ENCODE measurements at places on chromosomes 6 and 20.
A peak's percentile ranks its signal among the peaks of the same experiment; 100 is the strongest.

DNA sequence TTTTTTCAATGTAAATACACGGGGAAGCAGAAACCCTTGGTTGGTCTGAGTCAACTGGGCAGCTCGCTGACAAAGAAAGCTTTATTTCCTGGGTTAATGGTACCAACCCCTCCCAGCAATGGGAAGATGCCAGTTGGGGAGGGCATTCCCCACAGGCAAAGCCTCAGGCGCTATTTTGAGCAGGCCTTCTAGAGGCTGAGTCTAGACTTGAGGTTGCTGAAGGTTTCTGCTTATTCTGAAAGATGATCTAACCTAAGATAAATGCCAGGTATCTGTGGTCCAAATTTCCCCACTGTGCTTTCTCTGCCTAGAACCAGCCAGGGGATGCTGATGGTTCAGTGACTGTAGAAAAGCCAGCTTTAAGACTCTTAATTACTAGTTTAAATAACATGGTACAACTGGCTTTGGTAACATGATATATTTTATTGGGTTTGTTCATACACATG is 172.5 kb upstream of the JARID2 start:
- H3K27ac ChIP-seq = no peak overlapping the region
- no peaks in the 10 kb centered on the region for H3K4me1 ChIP-seq
- no peak overlapping the region for H3K4me3 ChIP-seq
- DNase-seq = no peak

- DNase-seq = peak; percentile 88
- H3K27ac ChIP-seq = no peak overlapping the region
- no peaks in the 10 kb centered on the region for H3K27me3 ChIP-seq
- H3K36me3 ChIP-seq = no peaks in the 10 kb centered on the region
Measured at GRCh38 chr6:169070506-169071176, 183.0 kb downstream of the THBS2 start.

DNA sequence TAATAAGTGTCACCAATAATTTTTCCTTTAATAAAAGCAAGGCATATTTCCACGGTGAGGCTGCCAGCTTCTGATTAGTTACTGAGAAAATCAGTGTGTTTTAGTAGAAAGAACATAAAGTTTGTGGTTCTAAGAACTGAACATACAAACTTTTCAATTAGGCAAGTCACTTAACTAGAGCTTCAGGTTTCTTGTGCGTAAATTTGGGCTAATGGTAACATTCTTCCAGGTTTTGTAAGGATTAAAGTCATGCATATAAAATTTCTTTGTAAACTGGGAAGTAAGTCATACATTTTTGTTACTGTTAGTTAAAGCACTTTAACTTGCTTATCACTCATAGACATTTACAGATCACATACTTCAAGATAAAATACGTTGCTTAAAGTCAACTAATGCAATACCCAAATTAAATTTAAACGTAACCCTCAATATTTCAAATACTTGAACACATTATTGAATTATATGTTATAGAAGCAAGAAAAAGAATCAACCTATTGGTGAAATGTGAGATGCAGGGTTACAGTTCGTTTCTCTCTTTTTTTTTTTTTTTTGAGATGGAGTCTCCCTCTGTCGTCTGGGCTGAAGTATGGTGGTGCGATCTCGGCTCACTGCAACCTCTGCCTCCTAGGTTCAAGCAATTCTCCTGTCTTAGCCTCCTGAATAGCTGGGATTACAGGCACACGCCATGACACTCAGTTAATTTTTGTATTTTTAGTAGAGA is 327.3 kb upstream of the NOX3 start:
- no peaks in the 10 kb centered on the region for H3K36me3 ChIP-seq
- H3K27ac ChIP-seq = peak overlapping the region; percentile 85
- no peak for DNase-seq
- no peak overlapping the region for H3K4me3 ChIP-seq
- no peaks in the 10 kb centered on the region for H3K27me3 ChIP-seq

DNA sequence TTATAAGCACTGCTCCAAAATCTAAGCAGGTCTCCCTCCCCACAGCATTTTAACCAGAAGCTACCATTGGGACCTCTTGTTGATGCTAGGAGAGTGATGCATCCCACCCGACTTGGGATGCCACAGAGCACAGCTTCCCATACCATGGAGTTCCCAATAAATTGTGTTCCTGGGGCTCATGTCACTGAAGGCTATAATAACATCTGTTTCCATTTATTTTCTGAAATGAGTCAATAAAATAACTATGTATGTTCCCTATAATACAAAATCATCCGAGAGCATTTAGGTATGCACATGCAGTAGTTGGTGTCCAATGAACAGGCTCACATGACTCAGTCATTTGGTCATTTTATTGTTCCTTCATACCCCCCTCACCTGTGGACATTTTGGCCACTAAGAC is 204.2 kb downstream of the TBC1D7 start:
- H3K4me3 ChIP-seq = no peak overlapping the region
- H3K27me3 ChIP-seq = peaks cover 70% of the 10 kb centered on the region
- no peaks in the 10 kb centered on the region for H3K4me1 ChIP-seq
- no peaks in the 10 kb centered on the region for H3K36me3 ChIP-seq
- no peak for DNase-seq
- no peak overlapping the region for H3K27ac ChIP-seq

GRCh38 chr6:108675226-108676200 is 114.8 kb downstream of the FOXO3 start:
- peaks cover 53% of the 10 kb centered on the region for H3K4me1 ChIP-seq
- DNase-seq = no peak
- no peaks in the 10 kb centered on the region for H3K36me3 ChIP-seq
- H3K27ac ChIP-seq = no peak overlapping the region

- H3K27me3 ChIP-seq = no peaks in the 10 kb centered on the region
- H3K27ac ChIP-seq = no peak overlapping the region
- no peak overlapping the region for H3K4me3 ChIP-seq
- H3K4me1 ChIP-seq = peaks cover 2% of the 10 kb centered on the region
Measured at GRCh38 chr6:109015176-109015575, 79.5 kb downstream of the SESN1 start.

DNA sequence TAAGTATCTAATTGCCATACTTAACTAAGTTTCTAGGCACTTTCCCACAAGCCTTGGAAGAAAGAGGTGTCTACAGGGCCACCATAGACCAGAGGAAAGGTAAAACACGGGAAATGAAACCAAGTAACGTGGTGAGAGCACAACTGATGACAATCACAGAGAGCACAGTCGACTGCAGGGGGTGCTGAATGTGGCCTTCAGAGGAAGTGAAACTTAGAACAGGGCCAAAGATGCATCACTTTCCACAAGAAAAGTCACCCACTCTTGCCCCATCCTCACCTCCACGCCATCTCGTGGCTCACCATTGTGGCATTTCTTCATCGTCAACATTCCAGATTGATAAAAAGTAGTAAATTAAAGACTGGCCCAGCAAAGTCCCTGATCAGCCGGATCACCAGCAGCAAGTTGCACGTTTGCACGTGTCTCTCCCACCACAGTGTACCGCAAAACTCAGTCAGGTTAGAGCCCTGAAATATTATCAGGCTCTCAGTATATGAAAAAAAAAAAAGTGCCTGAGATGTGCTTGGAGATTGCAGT is 31.4 kb downstream of the HIVEP2 start:
- no peaks in the 10 kb centered on the region for H3K36me3 ChIP-seq
- H3K4me1 ChIP-seq = no peaks in the 10 kb centered on the region
- H3K27ac ChIP-seq = no peak overlapping the region

DNA sequence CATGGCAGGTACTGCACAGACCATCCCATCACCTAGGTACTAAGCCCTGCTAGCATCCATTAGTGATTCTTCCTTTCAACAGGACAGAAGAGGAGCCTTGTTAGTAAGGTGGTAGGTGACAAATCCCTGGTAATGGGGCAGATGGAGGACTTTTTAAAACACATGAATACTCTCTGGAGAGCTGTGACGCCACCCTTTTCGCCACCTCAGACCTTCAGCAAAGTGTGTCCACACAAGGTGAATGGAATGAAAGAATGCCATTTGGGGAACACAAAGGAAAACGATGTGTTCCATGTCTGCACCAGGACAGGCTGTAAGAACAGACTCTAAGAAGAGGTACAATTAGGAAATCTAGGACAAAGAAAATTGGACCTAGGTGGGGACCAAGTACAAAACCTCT is 110.5 kb upstream of the CARMIL1 start:
- H3K27me3 ChIP-seq = no peaks in the 10 kb centered on the region
- peaks cover 3% of the 10 kb centered on the region for H3K4me1 ChIP-seq
- H3K36me3 ChIP-seq = no peaks in the 10 kb centered on the region
- H3K27ac ChIP-seq = no peak overlapping the region
- no peak for DNase-seq

DNA sequence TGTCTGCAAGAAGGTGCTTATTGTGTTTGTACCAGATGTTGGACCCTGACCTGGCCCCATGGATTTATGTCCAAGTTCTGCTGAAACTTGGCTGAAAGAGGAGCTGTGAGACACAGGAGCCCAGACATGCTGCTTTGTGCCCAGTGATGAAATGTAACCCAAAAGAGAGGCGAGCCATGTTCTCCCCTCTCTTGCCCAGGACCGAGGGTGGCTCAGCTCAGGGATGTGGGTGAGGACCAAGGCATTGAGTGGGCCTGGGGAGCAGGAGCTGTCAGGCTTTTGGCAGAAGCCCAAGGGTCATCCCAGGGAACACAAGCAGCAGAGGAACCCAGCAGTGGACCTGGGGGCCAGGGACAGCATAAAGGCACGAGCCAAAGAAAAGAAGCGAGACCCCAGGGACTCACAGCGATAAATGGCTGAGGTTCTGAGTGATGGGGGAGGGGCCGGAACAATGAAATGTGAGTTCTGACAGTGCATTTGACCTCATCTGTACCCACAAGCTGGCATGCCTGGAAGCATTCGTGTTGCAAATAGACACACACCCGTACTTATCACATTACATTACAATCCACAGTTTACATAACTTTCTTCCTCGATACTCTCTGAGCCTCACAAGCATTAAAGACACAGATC is 363.4 kb upstream of the JARID2 start:
- no peak for DNase-seq
- H3K4me3 ChIP-seq = no peak overlapping the region
- H3K4me1 ChIP-seq = no peaks in the 10 kb centered on the region
- H3K36me3 ChIP-seq = no peaks in the 10 kb centered on the region
- no peaks in the 10 kb centered on the region for H3K27me3 ChIP-seq

- no peaks in the 10 kb centered on the region for H3K27me3 ChIP-seq
- no peak overlapping the region for H3K27ac ChIP-seq
- peaks cover 30% of the 10 kb centered on the region for H3K4me1 ChIP-seq
- H3K36me3 ChIP-seq = no peaks in the 10 kb centered on the region
- no peak overlapping the region for H3K4me3 ChIP-seq
Measured at GRCh38 chr20:23625236-23625964, 12.4 kb downstream of the CST3 start.

DNA sequence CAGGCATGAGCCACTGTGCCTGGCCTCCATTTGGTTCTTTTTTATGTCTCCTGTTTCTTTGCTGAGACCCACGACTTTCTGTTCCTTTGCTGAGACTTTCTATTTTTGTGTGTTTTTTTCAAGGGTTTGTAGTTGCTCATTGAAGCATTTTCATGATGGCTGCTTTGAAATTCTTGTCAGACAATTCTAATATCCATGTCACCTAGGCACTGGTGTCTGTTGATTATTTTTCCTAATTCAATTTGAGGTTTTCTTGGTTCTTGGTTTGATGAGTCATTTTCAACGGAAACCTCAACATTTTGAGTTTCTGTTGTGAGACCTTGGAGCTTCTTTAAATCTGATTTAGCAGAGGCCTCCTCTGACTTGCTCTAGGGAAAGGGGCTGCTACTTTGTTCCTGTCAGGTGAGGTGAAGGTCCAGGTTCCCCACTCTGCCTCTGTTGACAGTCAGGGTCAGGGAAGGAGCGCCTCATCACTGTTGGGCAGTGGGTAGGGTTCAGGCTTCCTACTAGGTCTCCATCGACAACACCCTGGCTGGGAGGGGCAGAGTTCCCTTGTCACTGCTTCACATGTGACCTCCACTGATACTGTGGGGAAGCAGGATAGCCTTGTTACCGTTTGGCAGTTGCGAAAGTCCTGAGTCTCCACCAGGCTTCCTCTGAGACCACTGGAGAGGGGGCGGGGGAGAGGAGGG is 67.2 kb upstream of the RNF24 start:
- DNase-seq = no peak
- no peaks in the 10 kb centered on the region for H3K27me3 ChIP-seq
- H3K27ac ChIP-seq = no peak overlapping the region

- no peak overlapping the region for H3K4me3 ChIP-seq
- H3K27ac ChIP-seq = no peak overlapping the region
- DNase-seq = no peak
- no peaks in the 10 kb centered on the region for H3K36me3 ChIP-seq
- no peaks in the 10 kb centered on the region for H3K27me3 ChIP-seq
Measured at GRCh38 chr6:163651426-163651825, 236.9 kb downstream of the QKI start.

DNA sequence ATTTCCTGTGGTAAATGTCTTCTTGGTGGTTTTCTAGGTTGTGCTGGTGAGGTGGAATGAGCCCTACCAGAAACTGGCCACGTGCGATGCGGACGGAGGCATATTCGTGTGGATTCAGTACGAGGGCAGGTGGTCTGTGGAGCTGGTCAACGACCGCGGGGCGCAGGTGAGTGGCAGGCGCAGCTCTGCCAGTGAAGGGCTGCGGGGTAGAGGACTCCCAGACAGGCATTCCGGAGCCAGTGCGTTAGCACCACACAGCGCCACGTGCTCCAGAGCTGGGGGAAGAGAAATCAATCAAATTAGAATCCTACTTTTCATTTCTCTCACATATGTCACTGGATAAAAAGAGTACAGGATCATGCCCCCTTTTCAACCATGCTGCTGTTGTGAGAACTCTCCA is 100.8 kb downstream of the TULP4 start:
- no peak overlapping the region for H3K27ac ChIP-seq
- peaks cover 6% of the 10 kb centered on the region for H3K4me1 ChIP-seq
- DNase-seq = no peak
- no peak overlapping the region for H3K4me3 ChIP-seq

DNA sequence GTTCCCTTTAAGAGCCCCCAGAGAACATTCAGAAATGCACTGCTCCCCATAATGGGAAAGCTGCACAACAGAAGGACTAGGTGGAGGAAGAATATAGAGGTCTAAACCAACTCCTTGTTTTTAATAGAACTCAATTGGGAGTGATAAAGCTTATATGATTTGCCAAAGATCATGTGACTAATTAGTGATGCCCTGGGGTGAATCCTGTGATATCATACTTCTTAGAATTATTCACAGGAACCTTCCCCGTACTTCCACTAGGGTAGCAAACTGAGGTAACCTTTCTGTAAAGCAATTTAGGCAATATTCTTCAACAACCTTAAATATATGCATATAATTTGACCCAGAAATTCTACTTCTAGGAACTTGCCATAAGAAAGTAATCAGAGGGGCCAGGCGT is 84.4 kb downstream of the TFAP2A start:
- H3K27me3 ChIP-seq = no peaks in the 10 kb centered on the region
- no peak overlapping the region for H3K27ac ChIP-seq
- DNase-seq = no peak
- no peak overlapping the region for H3K4me3 ChIP-seq
- H3K4me1 ChIP-seq = no peaks in the 10 kb centered on the region

GRCh38 chr6:96862560-96862959 is 25.3 kb upstream of the GPR63 start:
- H3K4me1 ChIP-seq = no peaks in the 10 kb centered on the region
- DNase-seq = no peak
- no peak overlapping the region for H3K27ac ChIP-seq
- H3K27me3 ChIP-seq = no peaks in the 10 kb centered on the region
- H3K4me3 ChIP-seq = no peak overlapping the region
